Caki2 (cell line): ENCODE measurements at places on chromosomes 7 and 10.

- DNase-seq, result no peak
These were observed 4.2 kb downstream of the FAM53B start for GRCh38 chr10:124739986-124740368.

- DNase-seq, result no peak
These were observed 53.6 kb upstream of the DYNC1I1 start for GRCh38 chr7:95718577-95719410.

GRCh38 chr7:15280078-15280733 is 281.6 kb downstream of the AGMO start:
- DNase-seq, result no peak

DNA sequence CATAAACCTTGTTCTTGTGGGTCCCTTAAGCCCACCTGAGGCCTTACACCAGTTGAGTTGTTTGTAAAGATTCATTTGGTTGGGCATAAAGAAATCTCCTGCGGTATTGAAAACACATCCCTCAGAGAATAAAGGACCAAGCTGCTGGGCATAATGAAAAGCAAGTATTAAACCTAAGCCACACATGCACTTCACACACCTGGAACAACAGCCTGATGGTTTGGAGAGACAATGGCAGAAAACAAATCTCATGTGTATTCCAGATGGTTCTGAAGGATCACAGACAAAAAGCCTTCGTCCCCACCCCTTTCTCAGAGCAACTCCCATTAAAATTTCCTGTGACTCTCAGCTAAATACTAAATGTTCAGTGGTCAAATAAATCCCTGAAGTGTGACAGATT is 44.2 kb downstream of the FEZF1 start:
- no peak for DNase-seq

- no peak for DNase-seq
These were observed 21.8 kb downstream of the MRPS24 start for GRCh38 chr7:43847496-43847895.

DNA sequence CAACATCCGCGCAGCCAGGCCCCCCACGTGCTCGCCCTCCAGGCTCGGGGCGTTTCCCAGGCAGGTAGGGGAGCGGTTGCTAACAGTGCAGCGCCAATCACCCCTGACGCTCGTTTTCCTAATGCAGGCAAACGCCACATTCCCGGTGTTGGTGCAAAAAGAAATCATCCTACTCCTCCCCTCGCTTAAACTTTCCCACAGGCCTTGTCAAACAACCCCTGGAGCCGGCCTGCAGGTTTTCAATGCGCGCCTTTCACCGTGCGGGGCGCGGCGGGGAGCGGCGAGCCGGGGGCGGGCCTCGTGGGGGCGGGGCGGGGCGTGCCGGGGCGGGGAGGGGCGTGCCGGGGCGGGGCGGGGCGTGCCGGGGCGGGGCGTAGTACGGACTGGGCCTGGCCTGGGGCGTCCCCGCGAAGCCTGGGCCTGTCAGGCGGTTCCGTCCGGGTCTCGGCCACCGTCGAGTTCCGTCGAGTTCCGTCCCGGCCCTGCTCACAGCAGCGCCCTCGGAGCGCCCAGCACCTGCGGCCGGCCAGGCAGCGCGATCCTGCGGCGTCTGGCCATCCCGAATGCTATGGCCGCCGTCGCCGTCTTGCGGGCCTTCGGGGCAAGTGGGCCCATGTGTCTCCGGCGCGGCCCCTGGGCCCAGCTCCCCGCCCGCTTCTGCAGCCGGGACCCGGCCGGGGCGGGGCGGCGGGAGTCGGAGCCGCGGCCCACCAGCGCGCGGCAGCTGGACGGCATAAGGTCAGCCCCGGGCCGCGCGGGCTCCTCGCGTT is at the start of gene ECHDC3:
TSS of gene ECHDC3 (plus strand) at position 374 of the 770 bp plus-strand sequence. CDS start at position 569, 195 bp downstream.
- peak; percentile 68 for DNase-seq

GRCh38 chr10:49220031-49220430 is 31.8 kb upstream of the TMEM273 start:
- no peak for DNase-seq

DNA sequence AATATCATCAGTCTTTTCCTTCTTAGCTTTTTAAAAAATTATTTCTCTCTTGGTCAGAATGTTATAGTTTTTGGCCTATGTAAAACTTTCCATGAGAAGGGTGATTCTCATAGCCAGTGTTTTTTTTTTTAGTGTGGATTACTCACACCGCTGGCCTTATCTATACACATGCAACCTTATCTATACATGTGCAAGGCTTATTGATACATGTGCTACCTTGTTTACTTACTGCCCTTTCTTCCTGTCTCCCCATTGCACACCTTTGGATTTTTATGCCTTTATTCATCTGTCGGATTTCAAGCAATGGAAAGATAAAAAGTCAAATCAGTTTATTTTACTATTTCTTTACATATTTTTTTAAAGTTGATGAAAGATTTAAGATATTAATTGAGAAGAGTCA is 660.0 kb upstream of the FZD8 start:
- DNase-seq, result no peak

- no peak for DNase-seq
These were observed 5.5 kb upstream of the PNLIPRP2 start for GRCh38 chr10:116615199-116615776.

DNA sequence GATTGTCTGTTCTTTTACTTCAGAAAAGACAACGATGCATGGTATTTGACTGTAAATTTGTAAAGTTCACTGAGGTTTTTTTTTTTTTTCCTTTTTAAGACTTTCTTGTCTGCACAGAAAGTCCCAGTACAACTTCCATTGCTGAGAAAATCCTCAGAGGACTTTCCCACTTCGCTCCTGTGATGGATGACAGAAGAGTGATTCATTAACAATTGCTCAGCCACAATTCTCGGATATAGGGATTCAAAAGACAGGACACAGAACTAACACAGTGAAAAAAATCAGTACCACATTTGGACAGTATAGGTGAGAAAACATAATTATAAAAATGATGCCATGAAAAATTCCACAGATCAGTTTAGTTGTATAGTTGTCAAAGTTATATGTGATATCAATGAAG is 48.0 kb downstream of the SEC23IP start:
- DNase-seq, result peak; percentile 11

- no peak for DNase-seq
These were observed 21.8 kb upstream of the ZMIZ1 start for GRCh38 chr10:79046741-79047583.

GRCh38 chr10:52020702-52021101 is 293.4 kb upstream of the DKK1 start:
- no peak for DNase-seq

- DNase-seq, result no peak
These were observed 711.2 kb upstream of the NRP1 start for GRCh38 chr10:34045571-34046190.

DNA sequence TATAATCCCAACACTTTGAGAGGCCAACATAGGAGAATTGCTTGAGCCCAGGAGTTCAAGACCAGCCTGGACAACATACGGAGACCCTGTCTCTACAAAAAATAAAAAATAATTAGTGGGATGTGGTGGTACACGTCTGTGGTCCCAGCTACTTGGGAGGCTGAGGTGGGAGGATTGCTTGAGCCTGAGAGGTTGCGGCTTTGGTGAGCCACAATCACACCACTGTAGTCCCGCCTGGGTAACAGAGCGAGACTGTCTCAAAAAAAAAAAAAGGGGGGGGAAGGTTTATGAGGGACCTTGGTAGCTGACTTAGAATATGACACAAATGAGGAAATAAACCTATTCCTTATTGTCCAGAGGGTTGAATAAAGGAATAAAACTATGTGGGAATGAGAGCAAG is 30.8 kb downstream of the SCD start:
- DNase-seq, result no peak

DNA sequence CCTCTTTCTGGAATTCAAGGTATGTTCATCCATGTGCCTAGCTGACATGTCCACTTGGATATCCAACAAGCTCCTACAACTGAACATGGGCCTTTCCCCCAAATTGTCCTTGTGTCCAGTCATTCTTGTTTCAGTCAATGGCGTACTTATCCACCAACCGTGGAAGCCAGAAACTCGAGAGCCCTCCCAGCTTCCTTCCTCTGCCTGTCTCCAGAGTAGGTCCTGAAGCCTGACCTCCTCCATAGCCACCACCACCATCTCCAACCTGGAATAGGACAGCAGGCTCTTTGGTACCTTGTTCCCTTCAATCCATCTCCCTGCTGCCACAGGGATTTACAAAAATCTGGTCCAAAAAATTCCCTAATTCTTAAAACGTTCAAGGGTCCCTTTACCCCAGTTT is 305.1 kb downstream of the RPS24 start:
- DNase-seq, result no peak
